Activated T-cell treated with anti-CD3 and anti-CD28 coated beads for 4 hours (primary cell): ENCODE measurements at places on chromosomes 1 and 21.

DNA sequence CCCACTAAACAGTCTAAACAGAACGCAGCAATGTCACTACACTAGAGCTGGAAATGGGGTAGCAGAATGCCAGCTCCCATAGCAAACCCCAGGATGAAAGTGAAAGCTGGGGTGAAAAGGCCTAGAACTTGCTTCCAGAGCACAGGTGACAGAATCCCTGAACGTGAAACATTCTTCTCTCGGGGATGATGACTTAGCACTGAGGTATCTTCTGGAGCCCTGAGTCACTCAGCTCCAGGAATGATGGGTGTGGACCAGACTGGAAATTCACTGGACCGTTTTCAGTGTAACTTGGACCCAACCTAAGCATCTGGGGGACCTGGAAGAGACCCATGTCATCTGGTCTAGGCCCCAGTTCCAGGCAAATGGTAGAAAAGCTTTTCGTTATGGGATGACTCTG is 108.9 kb downstream of the CDC7 start:
- no peak for DNase-seq

- DNase-seq: no peak
Observed at GRCh38 chr21:36704281-36704957, 5.5 kb downstream of the SIM2 start.

GRCh38 chr1:10958614-10959013 is 53.8 kb upstream of the TARDBP start:
- no peak for DNase-seq

GRCh38 chr21:38787461-38788274 is 18.1 kb upstream of the ETS2 start:
- DNase-seq: no peak

DNA sequence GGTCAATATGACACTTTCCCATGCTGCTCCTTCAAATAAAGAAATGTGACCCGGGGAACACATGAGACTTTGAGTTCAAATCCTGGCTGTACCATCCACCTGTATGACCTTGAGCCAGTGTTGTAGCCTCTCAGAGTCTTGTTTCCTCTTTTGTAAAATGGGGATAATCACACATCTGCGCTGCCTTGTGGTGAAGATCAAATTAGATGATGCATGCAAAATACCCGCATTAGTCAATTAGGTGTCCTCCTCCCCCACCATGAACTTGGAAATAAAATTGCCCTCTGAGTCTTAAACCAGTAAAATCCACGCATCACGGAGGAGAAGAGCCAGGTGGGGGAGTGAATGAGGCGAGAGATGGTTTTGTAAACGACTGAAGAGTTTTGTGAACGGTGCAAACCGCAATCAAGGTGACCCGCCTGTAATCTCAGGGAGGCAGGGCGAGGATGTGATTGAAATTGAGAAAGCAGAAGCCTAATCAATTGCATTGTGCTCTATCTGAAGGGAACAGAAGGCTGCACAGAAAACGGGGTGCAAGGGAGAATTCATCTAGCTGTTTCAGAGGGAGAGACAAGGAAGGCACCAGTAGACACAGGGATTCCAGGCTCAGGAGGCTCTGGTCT is 5.8 kb upstream of the AHDC1 start:
- DNase-seq: no peak

DNA sequence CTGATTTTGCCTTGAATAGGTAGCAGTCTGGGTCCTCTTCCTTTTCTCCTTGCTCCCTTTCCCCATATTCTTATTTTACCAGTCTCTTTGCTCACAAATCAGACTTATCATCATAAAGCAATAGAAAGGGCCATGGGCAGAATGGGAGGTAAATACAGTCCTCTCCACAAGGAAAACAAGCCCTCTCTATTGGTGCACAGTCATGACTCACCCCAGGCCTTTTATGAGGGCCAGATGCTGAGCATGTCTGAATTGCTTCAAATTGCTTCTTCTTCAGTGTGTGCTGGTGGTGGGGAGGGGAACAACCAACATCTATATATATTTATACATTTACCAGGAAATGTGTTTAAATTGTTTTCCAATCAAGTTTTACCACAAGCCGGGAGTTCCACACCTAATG is 75.2 kb downstream of the GFI1 start:
- DNase-seq: no peak

GRCh38 chr1:54666333-54666732 is 24.7 kb downstream of the MROH7 start:
- no peak for DNase-seq

- no peak for DNase-seq
Observed at GRCh38 chr1:207093944-207094343, 5.3 kb downstream of the C4BPB start.

DNA sequence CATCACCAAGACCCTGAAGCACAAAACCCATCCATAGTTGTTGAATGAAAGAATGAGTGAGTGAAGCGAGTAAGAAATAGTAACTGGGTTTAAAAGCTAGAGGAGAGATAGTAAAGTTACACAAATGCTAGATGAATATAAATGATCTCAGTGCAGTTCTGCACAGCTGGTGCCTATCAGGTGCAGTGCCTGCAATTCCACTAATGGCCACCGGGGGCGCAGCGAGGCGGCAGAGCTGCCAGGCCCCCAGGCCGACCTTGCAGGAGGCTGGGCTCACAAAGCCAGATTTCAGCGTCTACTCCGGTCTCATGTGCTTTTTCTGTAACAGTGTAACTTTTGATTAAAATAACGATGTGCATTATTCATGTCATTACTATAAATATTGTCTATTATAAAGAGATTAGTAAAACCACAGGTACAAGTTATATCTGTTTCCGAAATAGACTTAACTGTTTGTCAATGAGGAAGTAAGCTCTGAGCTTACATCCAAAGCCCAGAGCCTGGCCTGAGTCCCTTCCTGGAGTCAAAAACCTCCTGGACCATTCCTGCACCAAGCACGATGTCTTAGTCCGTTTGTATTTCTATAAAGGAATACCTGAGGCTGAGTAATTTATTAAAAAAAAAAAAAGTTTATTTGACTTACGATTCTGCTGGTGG is 477.6 kb downstream of the NPHP4 start:
- peak; percentile 61 for DNase-seq

DNA sequence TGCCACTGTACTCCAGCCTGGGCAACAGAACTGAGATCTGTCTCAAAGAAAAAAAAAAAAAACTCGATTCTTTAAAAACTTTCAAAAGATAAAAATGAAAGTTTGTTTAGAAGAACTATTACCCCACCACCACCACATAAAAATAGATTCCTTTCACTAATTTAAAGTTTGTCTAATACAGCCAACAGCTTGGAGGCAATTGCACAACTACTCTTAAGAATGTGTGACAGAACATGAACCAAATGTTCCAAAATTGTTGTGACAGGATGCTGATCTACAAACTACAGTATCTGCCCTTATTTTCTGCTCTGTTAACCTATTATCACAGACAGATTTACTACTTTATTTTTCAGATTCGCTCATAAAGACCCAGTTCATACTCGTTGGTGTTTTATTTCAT is 5.5 kb upstream of the TGFBR3 start:
- DNase-seq: no peak

GRCh38 chr1:64135462-64136223 is 67.8 kb upstream of the UBE2U start:
- no peak for DNase-seq

GRCh38 chr1:73778471-73778870 is 419.5 kb downstream of the LRRIQ3 start:
- no peak for DNase-seq

- DNase-seq: no peak
Observed at GRCh38 chr1:180057883-180058396, 96.7 kb upstream of the QSOX1 start.

GRCh38 chr1:156703336-156703735 is 2.0 kb downstream of the CRABP2 start:
- no peak for DNase-seq

DNA sequence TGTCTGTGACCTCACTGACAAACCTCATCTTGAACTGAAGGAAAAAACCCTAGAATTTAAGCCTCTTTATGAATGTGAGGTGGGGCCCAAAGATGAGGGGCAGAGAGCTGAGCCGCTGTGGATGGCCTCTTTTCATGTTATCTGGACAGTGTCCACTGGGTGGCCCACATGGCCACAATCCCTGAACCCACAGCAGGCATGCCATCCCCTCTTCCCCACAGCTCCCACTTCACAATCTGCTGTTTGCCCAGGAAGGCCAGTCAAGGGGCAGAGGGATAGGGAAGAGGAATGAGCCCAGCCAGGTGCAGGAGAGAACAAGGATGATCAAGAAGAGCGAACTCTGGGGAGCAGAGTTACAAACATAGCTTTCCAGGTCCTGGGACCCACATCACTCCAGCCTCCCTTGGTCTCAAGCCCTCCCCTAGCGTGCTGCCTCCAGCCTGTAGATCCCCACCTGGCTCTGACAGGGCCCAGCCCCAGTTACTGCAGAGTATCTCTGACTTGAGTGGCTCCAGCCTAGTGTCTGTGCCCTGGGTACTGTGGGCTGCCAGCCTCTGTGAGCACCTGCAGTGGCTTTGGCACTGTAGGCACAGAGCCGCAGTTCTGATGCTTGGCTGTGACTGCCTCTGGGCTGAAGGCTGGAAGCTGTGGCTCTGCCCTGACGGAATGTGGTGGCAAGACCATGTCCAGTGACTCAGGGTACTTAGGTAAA is 1.9 kb upstream of the SLFNL1 start:
- DNase-seq: no peak

DNA sequence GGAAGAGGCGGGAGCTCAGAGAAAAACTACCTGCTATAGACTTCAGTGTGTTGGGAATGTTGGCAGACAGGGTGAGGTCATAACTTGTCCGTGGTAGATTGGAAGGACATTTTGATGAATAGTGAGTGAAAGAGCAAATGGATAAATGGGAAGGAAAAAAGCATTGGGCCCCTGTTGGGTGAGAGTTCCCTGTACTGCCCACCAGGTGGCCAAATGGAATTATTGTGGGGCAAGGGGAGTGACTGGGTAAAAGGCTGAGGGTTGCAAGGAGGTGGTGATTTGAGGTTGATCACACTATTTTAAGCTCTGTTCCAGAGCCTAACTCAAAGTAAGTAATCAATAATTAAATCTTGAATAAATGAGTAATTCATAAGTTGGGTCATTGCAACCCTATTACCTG is 60.4 kb downstream of the MRPS6 start:
- DNase-seq: no peak

DNA sequence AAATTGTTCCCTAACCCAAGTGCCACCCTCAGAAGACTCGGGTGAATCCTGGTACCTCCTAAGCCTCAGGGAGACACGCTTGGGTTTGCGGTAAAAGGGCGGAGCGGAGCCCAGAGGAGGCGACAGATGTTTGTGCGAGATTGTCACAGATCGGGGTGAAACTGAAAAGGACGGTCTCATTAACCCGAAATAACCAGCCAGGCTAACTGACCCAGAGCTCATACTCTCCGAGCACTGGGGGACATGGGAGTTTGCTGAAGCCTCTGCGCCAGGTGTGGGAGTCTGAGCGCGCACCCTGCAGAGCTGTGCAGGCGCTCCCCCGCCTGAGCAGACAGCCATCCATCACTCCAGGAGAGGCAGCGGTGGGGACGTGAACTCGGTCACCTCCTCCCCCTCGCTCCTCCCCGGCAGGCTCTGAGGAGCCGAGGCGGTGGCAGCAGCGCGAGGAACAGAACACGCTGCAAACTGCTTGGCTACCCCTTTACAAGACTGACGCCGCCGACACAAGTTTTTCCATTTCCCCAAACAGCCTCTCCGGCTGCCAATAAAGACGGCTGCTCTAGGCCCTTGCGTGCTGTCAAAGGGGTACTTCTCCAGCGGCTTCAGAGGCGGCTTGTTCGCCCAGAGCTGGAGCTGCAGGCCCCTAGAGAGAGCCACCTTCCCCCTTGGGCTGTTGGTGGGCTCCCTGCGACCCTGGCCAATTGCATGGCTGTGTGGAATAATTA is 43.5 kb downstream of the RRAGC start:
- no peak for DNase-seq

DNA sequence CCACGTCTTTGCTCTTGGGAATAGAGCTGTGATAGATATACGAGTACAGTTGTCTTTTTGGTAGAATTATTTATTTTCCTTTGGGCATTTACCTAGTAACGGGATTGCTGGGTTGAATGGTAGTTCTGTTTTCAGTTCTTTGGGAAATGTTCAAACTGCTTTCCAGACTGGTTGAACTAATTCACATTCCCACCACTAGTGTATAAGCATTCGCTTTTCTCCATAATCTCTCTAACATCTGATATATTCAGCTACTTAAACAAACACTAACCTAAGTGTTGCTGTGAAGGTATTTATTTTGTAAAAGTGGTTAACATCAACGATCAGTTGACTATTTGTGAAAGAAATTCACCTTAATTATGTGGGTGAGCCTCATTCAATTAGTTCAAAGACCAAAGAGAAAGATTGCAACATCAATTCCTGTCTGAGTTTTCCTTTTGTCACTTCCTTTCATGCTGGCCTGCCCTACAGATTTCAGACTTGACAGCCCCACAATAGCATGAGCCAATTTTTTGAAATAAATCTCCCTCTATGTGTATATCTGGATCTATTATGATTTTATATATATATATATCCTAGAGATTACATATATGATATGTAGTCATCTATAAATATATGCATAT is 26.7 kb upstream of the DUSP10 start:
- no peak for DNase-seq

DNA sequence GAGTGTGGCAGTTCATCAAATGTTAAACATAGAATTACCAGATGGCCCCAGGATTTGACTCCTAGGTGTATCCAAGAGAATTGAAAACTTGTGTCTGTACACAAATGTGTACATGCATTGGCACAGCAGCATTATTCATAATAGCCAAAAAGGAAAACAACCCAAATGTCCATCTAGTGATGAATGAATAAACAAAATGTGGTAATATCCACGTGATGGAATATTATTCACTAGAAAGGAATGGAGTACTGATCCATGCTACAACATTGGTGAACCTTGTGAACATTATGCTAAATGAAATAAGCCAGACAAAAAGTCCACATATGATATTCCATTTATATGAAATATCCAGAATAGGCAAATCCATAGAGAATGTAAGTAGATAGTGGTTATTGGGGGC is 77.7 kb downstream of the RAVER2 start:
- DNase-seq: no peak

GRCh38 chr1:46969014-46969619 is 27.8 kb upstream of the CYP4A11 start:
- DNase-seq: no peak

- DNase-seq: no peak
Observed at GRCh38 chr1:171251042-171251951, 3.0 kb downstream of the FMO1 start.

GRCh38 chr1:3998086-3998485 is 98.0 kb upstream of the C1orf174 start:
- no peak for DNase-seq

GRCh38 chr1:82845866-82846265 is 1045.1 kb downstream of the ADGRL2 start:
- DNase-seq: no peak

- DNase-seq: no peak
Observed at GRCh38 chr1:42316292-42316691, 18.7 kb downstream of the FOXJ3 start.
